ENCODE measurements at places on chromosomes 1 and 21.
A peak's percentile ranks its signal among the peaks of the same experiment; 100 is the strongest.

DNA sequence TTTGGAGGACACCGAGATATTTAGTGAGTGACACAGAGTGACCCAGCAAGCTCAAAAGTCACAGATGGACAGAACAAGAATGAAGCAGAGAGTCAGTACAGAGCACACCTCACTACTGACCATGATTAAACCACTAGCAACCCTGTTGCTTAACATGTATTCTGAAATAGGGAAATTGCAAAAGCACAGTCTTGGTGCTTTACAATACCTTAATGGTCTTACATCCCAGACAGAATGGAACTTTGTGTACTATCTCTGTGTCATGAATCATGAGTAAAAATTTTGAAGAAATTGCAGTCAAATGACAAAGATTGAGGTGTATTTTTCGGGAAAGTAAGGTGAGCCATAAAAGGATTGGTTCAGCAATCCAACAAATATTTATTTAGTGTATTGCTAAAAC lies 2.7 kb upstream of the SAMSN1 start:
- no peak for DNase-seq

GRCh38 chr1:89098857-89099256 lies 27.1 kb downstream of the GBP2 start:
- DNase-seq, result no peak

DNA sequence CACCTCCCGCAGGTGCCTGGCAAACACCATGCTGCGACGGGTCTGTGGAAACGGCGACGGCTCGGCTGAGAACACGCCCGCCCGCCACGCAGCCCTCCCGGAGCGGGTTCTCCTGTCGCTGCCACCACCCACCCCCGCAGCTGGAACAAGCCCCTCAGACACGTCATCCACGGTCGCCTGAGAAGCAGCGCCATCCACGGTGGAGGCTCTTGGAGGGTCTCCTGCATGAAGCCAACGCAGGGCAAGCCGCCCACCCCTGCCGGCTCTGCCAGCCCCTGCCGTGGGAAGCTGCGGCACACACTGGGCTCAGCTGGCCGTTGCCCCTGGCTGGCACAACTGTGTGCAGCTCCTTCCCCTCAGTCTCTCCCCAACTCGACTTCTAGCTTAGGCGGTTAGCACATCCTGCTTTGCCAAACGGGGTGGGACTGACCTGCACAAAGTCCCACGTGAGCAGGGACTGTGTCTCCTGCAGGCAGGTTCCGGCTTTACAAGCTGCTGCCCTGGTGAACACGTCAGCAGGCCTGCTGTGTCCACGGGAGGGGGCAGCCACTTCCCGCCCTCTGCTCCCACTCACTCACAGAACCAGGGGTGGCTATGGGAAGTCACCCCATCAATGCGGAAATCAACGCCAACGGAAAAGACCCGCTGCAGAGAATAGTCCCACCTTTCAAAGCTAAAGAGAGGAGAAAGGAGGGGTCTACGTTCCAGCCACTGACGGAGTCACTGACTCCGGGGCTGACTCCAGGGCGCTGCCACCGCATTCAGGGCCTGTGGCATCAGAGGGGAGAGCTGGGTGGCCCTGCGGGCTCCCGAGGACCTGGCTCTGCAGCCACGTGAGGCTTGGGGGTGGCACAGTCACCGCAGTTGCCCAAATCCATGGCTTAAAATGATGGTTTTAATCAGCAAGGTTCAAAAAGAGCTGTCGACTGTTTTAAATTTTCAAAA lies 10.3 kb downstream of the POFUT2 start:
- no peak for DNase-seq

- no peak for DNase-seq
Measured at GRCh38 chr1:160403244-160403643, 2.9 kb downstream of the VANGL2 start.

GRCh38 chr1:23524716-23525401 lies 6.2 kb downstream of the E2F2 start:
- DNase-seq, result peak; percentile 40

- no peak for DNase-seq
Measured at GRCh38 chr1:99661780-99662179, 15.9 kb downstream of the PALMD start.

DNA sequence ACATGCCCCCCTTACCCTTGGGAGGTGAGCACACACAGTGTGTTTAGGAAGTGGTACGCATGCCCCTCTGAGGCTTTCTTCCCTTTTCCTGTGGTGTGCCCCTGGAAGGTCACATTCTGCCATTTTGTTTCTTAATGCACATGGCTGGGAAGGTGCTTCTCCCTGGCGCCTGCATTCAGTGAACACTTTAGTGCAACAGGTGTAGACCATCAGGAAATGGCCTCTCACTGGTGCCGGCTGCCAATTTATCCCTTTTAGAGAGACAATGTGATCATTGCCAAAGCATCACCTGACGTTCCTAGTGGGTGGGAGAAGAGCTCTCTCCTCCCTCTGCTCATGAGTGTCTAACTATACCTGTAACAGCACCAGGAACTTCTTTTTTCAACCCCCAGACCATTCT lies 51.8 kb upstream of the PDE9A start:
- no peak for DNase-seq

DNA sequence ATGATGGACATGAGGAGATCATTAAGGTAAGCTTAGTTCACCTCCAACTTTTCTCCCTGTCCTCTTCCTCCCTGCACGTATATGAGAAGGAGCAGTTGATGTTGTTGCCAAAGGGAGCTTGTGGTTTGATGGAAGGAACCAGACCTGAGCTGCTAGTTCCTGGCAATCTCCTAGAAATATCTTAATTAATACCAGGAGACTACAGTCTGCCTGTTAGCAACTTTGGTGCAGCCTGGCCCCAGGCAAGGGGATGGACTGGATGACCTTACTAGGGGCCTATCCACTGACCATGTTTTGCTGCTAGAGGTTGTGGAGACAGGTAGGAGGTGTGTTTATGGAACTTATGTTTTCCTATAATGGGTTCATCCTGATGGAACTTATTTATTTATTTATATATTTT lies 22.6 kb downstream of the TUFT1 start:
- no peak for DNase-seq

GRCh38 chr1:34398916-34399275 lies 222.2 kb downstream of the C1orf94 start:
- no peak for DNase-seq

GRCh38 chr1:164625004-164625617 lies 66.1 kb downstream of the PBX1 start:
- DNase-seq, result no peak

- DNase-seq, result no peak
Measured at GRCh38 chr1:218480588-218481099, 135.5 kb downstream of the TGFB2 start.
